ELR (cell line): ENCODE measurements at places on chromosomes 2 and 18.

DNA sequence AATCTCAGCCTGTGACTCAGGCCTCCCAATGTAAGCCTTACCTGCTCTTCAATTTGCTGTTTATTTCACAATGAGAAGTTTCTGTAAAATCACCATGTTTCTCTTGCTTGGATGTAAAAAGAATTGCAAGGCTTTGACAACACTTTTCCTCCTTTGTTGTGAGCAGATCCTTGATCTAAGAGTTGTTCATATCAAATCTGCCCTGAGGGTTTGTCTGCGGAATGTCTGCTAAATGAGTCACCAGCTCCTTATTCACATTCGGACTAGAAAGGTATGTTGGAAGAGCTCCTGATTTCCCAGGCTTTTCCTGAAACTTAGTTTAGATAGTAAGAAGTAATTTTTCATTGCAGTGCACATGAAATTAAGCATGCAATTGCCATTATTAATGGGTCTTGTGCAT is 268.2 kb upstream of the TCF4 start:
- DNase-seq = peak; percentile 99

- DNase-seq = no peak
Measured at GRCh38 chr2:186093174-186093573, 354.6 kb downstream of the FSIP2 start.

DNA sequence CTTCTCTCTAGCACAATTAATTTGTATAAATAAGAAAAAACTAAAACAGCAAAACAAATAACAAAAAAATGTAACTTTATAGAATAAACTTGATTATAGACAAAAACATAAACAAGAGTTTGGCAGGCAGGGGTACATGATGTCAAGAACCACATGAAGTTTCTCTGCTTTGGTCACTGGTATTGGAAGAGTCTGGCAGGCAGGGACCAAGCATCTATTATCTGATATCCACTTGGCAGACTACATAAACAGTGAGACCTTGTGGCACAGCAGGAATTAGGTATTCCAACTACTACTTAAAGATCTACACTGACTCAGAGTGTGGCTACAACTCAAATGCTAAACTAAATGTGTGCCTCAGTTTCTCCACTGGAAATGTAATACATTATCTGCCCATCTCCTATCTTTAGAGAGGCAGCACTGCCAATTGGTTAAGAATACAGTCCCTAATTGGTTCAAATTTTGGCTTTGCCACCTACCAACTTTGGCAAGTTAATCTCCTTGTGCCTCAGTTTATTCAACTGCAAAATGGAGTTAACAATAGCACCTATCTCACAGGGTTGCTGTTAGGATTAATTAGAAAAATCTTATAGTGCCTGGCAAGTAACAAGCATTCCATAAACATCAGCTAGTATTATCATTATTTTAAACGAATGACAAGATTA is 2.7 kb downstream of the MAP4K3 start:
- DNase-seq = no peak

GRCh38 chr18:49494660-49495059 is 7.6 kb upstream of the C18orf32 start:
- DNase-seq = no peak

- no peak for DNase-seq
Measured at GRCh38 chr2:46888421-46888952, 27.1 kb downstream of the MCFD2 start.

GRCh38 chr2:231357931-231358330 is 37.6 kb upstream of the B3GNT7 start:
- peak; percentile 6 for DNase-seq

- DNase-seq = no peak
Measured at GRCh38 chr2:236298924-236299475, 34.8 kb upstream of the ASB18 start.

DNA sequence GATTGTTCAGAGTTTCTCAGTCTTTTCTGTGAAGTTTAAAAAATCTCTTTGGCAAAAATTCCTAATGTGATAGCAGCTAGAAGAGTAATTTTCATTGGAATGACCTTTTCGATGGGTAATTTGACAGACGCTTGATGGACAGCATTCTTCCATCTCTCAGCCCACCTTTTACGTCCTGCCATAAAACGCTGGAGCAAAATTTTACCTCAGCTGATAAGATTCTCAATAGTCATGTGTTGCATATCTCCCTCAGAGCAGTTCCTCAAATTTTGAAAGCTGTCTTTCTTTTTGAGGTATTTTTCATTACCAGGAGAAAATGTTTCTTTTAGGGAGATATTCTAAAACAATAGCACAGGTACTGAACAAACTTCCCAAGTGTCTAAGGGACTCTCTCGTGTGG is 441.4 kb downstream of the PARD3B start:
- DNase-seq = no peak

DNA sequence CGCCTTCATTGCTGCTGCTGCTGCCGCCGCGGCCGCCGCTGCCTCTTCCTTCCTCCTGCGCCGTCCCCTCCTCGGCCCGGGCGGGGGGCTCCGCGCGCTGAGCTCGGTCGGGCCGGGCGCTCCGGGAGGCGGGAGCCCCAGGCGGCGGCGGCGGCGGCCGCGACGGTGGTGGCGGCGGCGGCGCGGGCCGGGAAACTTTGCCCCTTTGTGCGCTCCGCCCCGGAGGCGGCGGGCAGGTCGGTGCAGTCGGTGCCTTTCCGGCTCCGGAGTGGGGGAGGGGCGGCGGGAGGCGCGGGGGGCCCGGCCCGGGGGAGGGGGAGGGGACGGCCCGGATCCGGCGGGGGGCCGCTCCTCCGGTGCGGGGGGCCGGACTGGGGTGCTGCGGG is 205 bp downstream of the TET3 start:
- no peak for DNase-seq

GRCh38 chr2:218448934-218449333 is 30.0 kb downstream of the VIL1 start:
- DNase-seq = peak; percentile 82

GRCh38 chr2:138504546-138505235 is 3.1 kb downstream of the SPOPL start:
- no peak for DNase-seq

DNA sequence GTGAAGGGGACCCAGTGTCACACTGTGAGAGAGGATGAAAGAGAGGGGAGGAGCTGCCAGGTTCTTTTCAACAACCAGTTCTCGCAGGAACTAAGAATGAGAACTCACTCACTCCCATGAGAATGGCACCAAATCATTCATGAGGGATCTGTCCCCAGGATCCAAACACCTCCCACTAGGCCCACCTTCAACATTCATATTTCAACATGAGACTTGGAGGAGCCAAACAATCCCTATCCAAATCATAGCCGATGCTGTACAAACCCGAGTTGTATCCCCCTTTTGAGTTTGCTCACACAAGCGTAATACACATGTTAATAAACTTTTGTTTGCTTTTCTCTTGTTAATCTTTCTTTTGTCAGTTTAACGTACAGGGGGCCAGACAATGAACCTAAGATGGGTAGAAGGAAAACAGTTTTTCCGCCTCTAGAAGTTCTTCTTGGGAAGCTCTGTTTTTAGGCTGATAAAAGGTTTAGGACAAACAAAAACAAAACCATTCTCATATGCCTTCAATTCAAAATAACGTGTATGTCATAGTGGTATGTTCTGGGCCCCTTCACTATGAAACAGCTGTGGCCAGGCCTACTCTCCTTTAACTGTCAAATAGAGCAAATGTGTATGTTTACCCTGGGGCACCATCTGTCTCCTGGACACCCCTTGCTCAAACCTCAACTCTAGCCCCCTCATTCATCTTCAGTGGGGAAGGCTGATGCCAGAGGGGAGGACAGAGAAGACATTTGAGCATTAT is 9.1 kb upstream of the TMEM37 start:
- DNase-seq = no peak

- DNase-seq = no peak
Measured at GRCh38 chr2:58540681-58541080, 299.6 kb upstream of the FANCL start.

DNA sequence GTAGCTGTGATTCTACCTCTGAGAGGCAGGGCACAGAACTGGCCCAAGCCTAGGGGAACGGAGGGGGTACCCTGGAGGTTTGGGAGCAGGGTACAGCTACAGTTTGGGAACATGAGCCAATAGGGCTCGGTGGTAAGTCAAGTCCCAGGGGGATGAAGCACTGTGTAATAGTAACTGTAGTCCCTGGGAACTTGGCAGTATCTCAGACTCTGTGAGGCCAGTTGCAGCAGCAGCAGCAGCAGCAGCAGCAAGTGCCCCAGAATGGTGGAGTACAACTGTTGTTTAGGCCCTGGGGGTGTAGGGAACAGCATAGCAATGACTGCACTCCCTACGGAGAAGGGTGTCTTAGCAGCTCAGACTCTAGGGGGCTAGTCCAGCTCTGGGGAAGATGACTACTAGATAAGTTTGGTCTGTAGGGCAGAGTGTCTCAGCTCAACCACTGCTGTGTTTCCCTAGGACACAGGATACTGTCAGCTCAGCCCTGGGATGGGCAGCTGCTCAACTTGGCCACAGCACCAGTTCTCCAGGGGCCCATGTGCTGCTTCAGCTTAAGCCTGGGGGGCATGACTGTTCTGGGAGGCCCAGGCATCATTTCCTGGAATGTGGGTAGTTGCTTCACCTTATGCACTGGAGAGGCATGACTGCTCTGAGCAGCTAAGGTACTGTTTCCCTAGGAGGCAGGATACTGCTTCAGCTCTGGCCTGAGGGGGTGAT is 20.5 kb downstream of the CARF start:
- DNase-seq = peak; percentile 95

- no peak for DNase-seq
Measured at GRCh38 chr2:198534756-198535155, 730.4 kb downstream of the PLCL1 start.

DNA sequence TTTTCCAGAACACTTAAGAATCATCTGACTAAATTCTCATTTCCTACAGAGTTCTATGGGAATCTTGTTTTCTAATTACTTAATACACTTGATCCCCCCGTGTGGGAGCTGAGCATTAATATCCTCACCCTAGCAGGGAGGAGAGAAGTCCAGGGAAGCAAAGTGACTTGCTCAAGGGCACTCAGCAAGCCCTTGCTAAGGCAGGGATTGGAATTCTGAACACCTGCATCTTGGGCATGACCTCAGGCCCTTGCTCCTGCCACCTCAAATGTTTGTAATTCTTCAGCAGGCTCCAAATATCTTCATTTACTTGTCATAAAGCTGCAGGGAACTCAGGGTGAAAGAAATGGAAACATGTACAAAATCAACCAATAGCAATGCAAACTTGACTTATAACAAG is 162.4 kb downstream of the GPD2 start:
- no peak for DNase-seq

GRCh38 chr2:59910166-59910565 is 643.3 kb downstream of the BCL11A start:
- no peak for DNase-seq

- DNase-seq = peak; percentile 91
Measured at GRCh38 chr2:221999717-222000116, 299.1 kb downstream of the PAX3 start.

DNA sequence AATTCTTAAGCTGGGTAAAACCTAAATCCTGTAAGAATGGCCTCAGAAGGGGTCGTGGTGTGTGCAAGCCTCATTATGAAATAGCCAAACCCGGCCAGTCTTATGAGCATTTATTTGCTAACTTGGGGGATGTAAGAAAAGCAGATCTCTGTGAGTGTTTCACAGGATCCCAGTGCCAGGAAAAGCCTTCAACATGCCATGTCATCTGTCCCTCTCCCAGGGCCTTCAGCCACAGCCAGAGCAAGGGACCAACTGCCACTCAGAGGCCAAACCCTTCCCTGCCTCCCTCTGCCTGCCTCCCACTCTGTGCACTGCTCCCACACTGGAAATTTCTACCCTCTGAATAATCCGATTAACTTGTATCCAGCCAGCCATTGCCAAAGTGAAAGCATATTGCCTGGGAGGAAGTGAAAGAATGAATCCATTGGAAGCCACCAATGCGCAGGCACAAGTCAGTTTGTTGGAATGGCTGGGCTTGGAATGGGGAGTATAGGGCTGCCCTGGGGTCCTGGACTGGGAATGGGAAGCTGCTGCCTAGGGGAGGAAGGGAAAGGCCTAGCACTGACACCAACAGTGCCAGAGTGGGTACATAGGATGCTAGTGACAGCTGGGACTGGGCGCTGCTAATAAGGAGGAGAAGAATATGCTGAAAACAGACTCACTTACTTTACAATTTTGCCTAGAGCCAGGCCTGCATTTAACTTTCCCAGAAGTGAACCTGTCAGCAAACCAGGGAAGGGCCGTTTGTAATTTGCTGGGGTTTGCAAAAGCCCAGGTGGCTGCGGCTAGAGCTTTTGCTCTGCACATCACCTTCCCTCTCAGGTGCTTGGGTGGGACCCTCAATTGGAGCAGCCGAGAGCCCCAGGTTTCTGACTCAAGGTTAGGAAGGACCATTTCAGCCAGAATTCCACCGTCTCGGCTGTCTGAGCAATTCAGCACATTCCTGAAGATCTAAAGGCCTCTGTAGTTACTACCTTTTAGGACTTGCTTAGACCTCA is 146.6 kb upstream of the NCK2 start:
- DNase-seq = no peak

GRCh38 chr18:64245126-64245861 is 96.4 kb upstream of the LINC00305 start:
- no peak for DNase-seq

DNA sequence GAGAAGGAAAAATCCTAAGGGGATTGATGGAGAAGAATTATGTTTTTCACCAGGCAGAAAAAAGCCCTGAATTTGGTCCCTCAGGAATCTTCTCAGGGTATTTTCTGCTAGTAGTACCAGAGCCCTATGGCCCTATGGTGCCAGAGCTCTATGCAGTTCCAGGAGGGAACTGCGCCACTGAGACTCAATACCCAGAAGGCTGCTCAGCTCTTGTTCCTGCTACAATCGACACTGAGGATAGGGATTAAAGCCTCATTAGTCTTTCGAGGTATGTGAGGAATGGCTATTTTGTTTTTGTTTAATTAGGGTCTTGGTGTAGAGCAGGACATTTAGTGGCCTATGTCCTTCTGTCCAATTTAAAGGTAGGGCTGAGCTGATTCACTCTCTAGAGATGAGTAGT is 21.7 kb upstream of the PPP3R1 start:
- no peak for DNase-seq

GRCh38 chr2:112846031-112846430 is 9.5 kb upstream of the IL1B start:
- DNase-seq = no peak

- peak; percentile 89 for DNase-seq
Measured at GRCh38 chr2:130372055-130372832, 16.4 kb downstream of the PTPN18 start.

- DNase-seq = no peak
Measured at GRCh38 chr2:183409662-183410061, 285.4 kb downstream of the NUP35 start.

DNA sequence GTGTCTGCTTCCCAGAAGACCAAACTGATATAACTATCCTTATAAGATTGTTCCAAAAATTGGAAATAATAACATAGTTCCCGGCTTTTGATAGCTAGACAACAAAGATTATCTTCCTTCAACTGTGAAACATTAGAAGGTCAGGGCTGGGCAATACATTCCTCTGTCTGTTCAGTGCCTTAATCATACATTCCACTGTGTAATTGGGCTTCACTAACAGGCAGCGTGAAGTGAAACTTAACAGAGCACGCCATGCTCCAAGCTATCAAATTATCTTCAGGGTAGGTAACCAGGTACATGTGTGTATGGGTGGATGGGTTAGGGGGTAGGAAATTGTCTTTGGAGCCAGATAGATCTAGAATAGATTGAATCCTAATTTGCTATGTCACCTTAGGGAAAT is 23.5 kb upstream of the ARL5A start:
- DNase-seq = peak; percentile 14

GRCh38 chr18:9866627-9867026 is 19.1 kb upstream of the TXNDC2 start:
- no peak for DNase-seq
